ENCODE measurements at places on chromosomes 2 and 18. TPM values are rescaled to one million over a fixed set of nuclear protein-coding genes. Genes with fewer than 3 reads are reported as not detected.

GRCh38 chr2:232815569-232815968, 39.2 kb upstream of the KCNJ13 start:
- no peak for DNase-seq

The CDH7 gene
- total RNA-seq = not detected

DNA sequence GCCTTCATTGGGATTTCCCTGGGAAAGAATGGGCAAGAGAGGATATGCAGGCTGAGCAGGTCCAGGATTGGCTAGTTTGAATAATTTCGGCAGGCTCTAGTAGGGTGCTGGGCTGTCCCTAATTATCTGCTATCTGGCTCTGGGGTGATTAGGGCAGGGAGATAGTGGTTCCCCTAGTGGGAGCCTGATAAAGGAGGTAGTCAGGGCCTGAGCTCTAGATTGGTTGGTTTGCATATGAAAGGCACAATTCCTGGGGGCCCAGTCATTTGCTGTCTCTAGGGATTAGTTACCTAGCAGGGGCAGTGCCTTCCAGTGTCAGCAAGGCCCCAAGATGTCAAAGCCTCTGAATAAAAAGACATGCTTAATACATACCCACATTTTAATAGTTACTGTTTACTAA, 690.1 kb upstream of the KLHL29 start:
- DNase-seq = no peak

DNA sequence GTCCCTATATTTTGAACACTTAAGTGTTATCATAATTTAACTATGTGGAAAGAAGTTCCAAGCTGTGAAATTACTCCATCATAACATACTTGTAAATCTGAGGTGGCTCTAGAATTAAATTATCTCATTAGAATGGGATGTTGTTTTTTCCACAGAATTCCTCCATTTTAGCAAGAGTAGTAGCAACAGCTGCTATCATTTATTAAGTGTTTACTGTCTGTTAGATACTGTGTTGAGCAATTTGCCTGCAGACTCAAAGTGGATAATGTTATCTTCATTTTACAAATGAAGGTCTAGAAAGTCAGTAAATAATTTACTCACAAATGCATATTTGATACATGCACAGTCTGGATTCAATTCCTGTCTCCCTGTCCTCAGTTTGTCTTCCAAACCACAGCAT, 504.8 kb upstream of the NRP2 start:
- no peak for DNase-seq

DNA sequence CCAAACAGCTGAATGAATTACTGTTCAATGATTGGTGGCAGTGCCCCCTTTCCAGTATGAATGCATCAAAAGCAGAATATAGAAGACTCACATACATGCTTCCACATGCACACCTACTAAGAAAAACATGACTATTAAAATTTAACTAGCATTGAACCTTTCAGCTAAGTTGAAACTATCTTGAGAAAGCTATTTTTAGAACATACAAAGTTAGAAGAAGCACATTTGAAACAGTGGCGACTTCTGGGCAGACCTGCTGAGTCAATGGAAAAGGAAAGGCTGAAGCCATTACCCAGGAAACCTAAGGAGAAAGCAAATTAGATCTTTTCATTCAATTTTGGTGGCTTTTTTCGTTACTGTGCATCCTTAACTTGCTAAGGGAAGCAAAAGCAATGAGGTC, 55.9 kb downstream of the PLA2R1 start:
- no peak for DNase-seq

The ARHGEF33 gene
- total RNA-seq = 0.94 TPM

The LHCGR gene
- total RNA-seq = not detected
